ENCODE measurements at places on chromosomes 1 and 21.

DNA sequence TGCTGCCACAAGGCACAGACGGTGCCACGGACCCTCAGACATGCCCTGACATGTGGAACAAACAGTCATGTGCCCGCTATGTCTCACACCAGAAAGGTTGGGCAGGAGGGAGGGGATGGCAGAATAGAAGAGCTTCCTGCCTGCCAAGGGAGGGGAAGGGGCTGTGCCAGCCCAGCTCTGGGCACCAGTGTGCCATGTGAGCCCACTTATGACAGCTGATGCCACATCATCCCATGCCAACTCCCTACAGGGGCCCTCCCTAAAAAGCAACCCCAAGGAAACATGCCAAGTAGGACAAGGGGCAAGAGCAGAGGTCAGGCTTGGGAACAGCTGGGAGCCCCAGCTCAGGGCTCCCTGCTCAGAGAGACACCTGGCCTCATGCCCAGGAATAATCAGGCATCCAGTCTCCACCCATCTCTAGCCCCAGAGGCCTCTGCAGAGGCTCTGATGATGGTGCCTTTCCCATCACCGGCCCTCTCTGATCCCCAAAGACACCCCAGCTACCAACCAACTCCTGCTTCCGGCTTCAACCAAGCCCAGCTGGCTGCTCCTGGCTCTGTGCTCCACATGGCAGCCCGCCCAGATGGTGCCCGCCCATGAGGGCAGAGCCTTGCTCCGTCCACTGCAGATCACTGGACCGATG, 10.3 kb downstream of the ADGRB2 start:
- DNase-seq, result peak; percentile 94

DNA sequence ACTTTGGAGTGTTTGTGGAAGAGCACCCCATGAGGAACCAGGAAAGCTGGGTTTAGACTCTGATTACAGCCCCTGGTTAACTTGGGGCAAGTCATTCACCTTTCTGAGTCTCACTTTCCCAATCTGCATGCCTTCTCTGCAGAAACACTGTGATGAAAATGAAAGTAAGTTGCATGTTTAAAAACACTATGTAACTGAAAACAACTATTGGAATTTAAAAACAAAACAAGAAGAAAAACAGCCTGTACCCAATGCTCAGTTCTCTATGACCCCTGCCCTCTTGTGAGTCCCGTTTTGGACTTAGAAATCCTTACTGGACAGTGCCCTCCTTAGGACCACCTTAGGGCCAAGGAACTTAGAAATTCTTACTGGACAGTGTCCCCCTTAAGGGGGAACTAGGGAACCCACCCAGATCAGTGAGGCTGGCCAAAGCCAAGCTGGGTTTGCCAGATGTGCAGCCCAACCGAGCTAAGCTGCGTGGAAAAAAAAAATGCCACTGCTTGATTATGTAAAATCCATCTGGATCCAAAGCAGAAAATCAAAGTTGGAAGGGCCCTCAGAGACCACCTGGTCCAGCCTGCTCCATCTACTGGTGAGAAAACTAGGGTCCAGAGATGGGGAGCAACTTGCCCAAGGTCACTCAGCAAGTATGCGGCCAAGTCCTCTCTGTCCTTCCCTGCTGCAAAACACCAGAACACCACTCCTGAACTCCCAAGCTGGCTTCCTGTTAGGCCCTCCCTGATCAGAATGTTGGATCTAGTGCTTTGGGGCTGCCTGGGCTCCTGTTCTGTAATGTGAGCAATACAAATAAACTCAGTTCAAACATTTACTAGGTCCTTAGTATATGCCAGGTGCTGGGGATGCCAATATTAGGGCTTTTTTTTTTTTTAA, 77.7 kb downstream of the MRPL37 start:
- no peak for DNase-seq

DNA sequence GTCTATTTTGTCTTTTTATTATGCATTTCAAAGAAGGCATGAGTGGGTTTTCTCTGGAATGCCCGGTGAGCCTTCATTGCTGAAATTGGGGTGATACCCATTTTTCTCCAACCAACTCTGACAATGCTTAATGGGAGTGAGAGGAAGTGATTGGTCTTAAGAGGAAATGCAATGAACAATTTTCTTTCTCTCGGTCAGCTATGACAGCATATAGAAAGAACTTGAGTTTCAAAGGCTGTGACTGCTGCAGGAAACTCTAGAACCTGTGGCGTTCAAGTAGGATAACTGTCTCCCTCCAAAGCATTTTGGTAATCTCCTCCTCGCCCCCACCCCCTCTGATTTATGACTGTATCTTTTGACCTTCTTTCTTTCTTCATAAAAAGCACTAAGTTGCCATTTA, 155.9 kb downstream of the LYPLAL1 start:
- DNase-seq, result no peak

DNA sequence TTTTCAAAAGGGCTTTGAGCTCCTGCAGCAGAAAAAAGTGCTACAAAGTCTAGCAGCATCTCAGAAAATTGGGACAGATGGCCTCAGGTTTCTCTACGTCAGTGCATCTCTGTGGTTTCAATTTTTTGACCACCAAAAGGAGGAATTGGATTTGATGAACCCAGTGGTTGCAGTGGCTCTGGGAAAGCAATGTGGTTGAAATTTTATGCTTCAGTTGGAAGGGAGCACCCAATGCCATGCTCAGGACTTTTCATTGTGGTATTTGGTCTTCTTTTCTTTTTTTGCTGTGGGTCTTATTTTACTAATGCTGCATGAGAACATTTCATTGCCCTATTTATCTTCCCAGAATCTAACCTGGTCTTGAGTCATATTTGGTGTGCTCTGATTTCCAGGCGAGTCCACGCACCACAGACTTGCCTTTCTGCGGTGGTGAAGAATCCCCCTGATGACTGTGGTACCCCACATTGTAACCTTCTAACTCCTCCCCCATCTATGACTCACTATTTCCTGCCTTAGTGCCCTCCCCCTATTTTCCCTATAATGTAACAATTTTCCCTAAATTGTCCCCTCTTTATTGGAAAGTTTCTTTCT, 56.7 kb downstream of the S1PR1 start:
- DNase-seq, result no peak

DNA sequence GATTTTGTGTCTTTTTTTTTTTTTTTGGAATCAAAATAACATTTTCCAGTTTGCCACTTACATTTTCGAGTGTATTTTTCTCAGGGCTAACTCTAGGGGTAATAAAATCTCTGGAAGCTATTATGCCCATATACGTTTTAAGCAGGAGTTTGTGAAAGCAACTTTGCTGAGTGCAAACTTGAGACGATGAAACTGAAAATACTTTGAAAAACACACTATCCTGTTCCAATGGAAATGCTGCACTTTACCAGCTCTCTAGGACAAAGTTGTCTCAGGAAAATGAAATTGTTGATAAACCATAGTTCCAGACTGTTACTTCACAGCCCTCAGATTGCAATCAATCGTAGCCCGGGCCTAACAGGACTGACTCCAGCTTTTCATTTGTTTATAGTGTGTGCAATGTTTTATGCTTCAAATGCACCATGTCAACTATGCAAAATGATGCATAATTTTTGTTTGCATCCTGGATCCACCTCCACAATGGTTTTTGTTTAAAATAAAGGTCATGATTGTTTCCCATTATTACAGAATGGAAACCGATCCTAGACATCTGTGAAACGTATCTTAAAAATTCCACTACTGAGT, 220.6 kb upstream of the PKN2 start:
- DNase-seq, result no peak

DNA sequence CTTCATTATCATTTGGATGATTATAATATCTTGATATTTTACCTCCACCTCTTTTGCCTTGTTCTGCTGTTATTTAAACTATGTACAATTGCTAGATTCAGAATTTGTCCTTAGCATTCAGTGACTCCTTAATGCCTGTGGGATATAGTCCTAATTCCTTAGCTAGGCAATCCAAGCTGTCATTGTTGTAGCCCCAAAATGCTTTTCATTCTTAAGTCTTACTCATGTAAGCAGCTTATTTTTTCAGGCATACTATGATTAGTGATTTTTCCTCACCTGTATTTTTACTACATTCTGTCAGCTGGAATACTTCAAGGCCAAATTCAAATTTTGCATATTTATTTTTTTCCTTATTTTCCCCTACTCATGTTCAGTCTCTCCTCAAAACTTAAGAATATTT, 13.4 kb downstream of the PKN2 start:
- no peak for DNase-seq

Measured in globus pallidus (tissue), 1 donor.